ENCODE measurements at places on chromosomes 1 and 21.

GRCh38 chr1:92862605-92863004 lies 30.8 kb downstream of the RPL5 start:
- no peak for DNase-seq

DNA sequence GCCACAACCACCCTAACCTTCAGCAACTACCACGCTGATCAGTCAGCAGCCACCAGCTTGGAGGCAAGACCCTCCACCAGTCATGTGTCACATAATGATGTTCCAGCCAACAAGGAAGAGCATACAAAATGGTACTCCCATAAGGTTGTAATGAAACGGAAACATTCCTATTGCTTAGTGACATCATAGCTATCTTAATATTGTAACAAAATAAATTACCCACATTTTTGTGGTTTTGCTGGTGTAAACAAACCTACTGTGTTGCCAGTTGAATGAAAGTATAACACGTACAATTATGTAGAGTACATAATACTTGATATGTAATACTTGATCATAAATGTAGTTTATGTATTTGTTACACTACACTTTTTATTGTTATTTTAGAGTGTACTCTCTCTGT lies 1363.2 kb upstream of the ADGRL4 start:
- DNase-seq = no peak

- DNase-seq = no peak
Observed at GRCh38 chr1:230097370-230097769, 30.3 kb downstream of the GALNT2 start.

DNA sequence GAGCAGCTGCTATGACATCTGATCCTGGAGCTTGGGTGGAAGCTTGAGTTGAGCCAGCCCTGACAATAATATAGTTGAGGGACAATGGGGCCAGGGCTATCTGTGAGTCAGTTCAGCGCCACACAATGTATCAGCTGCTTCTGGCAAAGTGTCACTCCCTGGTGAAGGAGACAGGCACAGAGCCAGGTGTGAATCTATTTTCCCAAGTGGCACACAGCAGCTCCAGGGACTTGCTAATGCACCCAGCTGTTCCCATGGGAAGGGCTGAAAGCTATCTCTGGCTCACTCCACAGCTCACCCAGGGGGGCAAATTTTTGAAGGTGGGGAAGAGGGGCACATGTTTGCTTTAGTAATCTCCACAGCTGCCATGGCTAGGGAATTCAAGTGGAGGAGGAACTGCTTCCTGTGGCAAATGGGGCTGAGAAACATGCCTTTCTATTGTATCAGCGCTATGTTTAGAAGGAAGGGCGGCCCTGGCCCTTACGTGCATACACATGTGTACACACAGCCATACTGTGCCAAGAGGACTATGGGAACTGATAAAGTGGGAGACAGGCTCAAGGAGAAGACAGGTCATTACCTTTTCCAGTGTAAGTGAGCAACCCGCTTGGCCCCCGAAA lies 2.2 kb downstream of the CYB5R1 start:
- no peak for DNase-seq

DNA sequence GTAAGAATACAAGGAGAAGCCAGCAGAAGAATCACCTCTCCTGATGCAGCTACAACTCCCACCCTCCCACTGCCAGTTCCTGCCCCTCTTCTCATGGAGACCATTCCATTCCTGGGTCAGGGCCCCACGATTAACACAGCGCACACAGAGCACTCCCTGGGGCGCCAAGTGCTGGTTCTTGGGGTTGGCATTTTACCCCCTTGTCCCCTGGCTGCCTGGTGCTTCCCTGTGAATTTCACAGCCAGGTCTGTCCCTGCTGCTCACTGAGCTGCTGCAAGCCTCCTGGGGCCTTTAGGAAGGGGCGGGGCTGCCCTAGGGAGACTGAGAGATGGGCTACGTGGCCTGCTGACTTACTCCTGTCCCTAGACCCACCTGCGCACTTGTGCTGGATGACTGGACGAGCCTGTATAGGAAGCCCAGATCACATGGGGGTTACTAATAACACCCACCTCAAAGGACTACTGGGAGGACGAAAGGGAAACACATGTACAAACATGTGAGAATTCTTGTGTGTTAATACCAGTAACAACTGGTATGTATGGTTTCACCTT lies 4.8 kb downstream of the ZNF672 start:
- DNase-seq = no peak

DNA sequence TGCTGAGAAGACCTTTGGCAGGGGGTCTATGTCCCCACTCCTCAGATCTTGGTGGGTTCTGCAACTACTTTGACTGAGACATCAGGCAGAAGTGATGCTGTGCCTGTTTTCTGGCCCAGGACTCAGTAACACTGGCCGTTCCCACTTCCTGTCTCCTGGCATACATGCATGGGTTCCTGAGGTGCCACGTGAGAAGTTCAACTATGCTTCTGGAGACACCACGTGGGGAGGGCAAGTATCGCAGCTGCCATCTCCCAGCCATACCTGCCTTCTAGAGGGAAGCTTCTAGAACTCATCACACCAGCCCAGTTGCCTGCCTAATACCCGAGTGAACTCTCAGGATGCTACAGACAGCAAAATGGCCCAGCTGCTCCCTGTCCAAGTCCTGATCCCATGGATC lies 65.8 kb downstream of the TRABD2B start:
- no peak for DNase-seq

DNA sequence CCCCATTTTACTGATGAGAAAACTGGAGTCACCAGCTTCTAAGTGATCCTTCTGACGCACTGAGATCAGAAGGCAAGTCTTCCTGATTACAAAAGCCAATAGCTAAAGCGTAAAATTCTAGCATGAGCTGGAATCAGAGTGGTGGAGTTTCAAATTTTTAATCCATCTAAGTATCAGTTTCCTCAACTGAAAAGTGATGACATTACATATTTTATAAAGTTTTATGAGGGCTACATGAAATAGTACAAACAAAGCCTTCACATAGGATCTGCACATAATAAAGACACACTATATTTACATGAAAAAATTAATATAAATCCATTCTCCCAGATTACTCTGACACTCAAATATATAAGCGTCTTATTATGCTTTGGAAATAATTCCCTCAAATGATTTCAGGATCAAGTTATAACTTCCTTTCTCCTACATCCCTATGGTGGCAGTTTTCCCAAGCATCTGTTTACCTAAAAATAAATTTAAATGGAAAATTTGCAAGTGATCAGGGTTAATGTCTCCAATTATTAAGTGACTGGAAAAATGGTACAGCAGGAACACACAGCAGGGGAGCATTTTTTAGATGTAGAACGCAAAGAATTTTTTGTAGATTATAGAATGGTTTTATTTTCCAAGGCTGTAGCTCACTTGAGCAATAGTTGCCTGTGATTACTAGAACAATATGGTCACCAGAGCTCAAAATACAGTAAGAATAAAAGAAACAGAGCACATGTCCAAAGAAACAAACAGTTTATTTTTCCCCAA lies 490.4 kb upstream of the C1orf87 start:
- no peak for DNase-seq

GRCh38 chr21:38343691-38344090 lies 86.9 kb downstream of the KCNJ15 start:
- peak; percentile 87 for DNase-seq

GRCh38 chr1:86938450-86938849 lies 24.0 kb downstream of the HS2ST1 start:
- no peak for DNase-seq

GRCh38 chr1:206058927-206059292 lies 5.9 kb downstream of the RHEX start:
- no peak for DNase-seq

DNA sequence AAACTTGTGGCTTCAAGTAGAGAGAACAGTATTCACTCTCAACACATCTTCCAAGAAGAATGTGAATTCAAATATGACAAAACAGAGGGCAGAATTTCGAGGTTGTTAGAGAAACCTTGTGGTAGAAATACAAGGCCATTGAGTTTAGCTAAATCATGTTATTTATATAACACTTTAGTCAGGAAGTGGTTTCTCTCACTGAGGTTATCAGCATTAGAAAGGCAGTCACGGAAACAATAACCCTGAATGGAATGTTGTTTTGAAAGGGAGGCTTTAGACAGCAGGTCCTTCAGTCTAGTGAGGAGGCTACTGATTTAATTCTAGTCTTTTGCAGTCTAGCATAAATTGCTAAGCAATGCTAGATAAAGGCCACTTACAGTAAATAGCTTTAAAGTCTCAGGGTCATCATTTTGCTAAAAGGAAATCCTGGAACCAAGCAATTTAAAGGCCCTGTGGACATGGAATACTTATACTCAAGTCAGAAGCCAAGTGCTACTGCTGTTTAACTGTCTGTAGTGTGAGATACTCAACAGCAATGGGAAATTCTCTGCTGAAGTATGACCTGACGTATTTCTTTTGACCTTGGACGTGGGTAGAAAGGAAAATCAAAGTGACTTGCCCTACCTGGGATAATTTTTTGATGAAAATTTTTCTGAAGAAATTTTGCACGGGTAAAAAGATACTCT lies 89.0 kb upstream of the CHODL start:
- no peak for DNase-seq

DNA sequence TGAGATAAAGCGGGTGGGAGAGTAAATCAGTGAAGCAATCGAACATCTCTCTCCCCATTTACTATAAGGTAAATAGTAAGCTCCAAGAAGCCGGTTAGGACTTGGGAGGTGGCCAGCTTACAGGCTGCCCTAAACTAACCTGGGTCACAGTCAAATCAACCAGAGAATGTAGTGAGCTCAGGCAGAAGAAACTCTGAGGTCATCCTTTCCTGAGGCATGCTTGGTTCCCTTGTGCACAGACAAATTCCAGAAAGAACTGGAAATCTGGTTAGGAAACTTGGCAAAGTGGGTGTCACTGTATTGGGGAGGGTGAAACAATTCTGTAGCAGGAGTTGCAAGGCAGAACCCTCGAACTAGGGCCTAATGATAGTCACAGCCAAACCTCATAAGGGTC lies 72.5 kb downstream of the NTMT2 start:
- no peak for DNase-seq

- DNase-seq = no peak
Observed at GRCh38 chr1:83512373-83513193, 486.3 kb downstream of the TTLL7 start.

DNA sequence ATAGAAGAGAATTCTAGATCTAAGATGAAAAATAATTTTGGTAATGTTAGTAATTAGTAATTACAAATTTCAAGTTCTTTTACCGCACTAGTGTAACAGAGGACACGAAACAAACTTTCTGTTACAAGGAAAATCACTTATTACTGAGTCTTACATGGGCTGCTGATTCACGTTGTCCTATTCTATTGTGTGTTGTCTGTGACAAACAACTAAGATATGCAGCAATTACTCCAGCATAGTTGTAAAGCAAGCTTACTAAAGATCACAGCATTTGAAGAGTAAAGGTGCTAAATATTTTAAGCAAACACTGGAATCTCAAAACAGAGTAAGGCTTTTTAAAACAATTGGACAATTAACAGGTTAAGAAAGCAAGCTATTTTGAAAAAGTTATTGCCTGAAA lies 502.3 kb downstream of the KCNT2 start:
- DNase-seq = no peak

DNA sequence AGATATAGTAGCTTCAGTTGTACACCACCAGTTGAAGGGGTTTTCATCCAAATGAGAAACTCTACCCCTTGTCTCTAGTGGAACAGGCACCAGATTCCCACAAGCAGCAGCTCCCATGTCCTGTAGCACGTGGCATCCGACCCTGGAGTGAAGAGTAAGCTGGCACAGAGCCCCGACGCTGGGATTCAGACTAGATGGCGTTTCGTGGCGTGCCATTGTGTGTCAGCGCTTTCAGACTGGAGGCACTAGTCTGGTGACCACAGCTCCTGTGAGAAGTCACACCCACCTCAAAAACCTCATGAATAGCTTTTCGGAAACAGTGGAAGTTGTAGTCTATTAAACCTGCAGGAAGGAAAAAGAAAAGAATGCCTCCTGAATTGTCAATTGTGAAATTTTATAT lies 20.2 kb downstream of the RRAGC start:
- no peak for DNase-seq

DNA sequence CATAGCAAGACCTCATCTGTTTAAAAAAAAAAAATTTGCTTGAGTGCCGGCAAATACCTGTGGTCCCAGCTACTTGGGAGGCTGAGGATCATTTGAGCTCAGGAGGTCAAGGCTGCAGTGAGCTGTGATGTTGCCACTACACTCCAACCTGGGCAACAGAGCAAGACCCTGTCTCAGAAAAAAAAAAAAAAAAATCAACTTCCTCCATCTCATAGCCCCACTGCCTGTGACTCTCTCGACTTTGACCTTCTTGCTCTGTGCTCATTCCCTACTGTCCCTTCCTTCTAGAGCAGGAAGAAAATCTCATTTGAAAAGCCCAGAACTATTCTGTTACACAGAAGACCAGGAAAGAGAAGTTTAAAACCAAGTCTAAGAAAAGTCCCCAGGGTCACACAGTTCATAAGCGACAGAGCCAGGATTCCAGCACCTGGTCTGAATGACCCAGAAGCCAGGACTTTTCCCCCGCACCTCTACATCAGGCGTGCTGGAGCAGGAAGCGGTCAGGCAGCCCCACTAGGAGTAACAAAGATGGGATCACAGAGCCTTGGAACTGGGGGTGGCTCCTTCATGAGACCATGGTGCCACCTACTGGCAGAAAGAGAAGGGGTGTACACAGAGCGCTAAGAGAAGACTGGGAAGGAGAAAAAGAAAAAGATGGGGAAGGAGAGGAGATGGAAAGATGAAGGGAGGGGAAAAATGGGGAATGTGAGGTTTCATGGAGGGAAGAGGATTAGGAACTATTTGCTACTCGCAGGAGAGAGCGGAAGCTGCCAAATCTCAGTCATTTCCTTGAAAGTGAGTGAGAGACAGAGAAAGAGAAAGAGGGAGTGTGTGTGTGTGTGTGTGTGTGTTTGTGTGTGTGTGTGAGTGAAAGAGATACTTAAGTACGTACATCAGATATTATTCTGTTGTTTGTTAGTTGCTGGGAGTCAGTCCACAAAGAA lies 3.1 kb upstream of the P3R3URF start:
- DNase-seq = peak; percentile 83

- DNase-seq = no peak
Observed at GRCh38 chr1:55986003-55986402, 593.4 kb downstream of the PLPP3 start.

DNA sequence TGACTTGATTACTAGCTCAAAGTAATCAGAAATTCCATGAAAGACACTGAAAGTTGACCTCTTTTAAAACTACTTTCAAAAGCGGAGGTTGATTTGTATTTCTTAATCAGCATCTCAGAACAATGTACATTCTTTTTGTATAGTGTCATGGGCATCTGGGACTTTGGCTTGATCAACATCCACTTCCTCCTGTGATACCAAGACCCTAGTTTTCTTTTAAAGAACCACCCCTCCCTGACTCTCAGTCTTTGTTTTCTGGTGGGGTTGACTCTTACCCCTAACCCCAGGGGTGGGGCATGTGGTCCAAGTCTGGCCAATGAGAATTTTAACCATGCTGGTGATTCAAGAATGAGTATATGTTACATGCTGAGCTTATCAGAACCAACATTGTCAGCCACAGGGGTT lies 21.7 kb upstream of the IRF2BP2 start:
- DNase-seq = no peak

DNA sequence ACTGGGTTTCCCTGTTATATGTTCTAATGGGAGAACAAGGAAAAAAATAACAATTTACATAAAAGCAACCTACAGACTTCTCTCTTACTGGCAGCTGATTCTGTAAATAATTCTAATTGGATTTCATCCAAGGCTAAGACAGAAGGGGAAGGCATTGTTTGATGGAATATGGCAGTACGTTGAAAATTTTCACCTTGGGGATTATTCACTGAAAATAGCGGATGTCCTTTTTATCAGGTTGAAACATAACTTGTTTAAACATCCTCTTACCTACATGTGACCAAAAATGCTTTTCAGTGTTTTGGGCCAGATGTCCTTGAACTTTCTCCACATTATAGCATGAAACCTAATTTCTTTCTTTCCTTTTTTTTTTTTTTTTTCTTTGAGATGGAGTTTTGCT lies 24.9 kb downstream of the TSNAX start:
- no peak for DNase-seq

GRCh38 chr1:1629430-1630190 lies 2.4 kb upstream of the MMP23B start:
- DNase-seq = peak; percentile 76

Data from aorta (tissue), 5 donors.